ENCODE measurements at places on chromosomes 5 and 9. TPM values are rescaled to one million over a fixed set of nuclear protein-coding genes. Genes with fewer than 3 reads are reported as not detected.

- no peak for DNase-seq
Observed at GRCh38 chr5:137345396-137345795, 153.7 kb downstream of the SPOCK1 start.

GRCh38 chr9:93120846-93121315 is 13.2 kb downstream of the NINJ1 start:
- peak; percentile 15 for DNase-seq

PCA3 gene
- total RNA-seq: not detected

GRCh38 chr5:77103457-77103856 is 16.4 kb upstream of the ZBED3 start:
- DNase-seq: no peak

DNA sequence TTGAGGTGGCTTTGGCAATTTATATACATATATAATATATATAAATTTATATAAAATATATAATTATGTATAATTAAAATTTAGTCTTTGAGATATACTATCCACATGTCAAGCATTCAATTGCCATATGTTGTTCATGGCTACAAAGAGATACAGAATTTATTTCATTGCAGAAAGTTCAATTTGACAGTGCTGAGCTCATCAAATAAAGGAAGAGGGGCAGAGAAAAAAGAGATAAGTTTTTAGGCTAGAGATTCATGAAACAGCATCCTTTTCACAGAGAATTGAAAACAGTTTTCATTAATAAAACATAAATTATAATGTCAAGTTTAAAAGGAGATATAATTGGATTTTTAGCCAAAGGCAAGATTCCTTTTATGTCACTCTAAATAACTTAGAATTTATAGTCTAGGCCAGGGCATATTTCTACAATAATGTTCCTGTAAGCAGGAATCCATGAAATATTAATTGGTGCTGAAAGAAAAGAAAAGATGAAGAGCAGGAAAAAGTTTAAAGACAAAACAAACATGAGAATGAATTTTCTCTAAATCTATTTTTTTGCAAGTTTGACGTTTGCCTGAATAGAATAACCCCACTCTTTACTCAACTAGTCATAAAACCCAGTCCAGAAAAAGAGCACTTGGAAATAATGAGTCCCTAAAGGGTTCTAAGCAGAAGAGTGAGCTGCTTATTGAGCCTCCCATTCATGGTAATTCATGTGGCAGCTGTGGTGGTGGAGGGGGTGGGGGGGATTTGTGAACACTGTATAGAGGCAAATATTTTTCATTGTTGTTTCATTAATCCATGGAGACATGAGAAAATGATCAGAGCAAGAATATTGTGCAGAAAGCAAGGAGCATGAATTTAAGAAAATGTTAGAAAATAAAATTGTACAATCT is 1279.5 kb downstream of the CDH12 start:
- DNase-seq: no peak

PIP5K1B gene
- total RNA-seq: 71.9 TPM

DNA sequence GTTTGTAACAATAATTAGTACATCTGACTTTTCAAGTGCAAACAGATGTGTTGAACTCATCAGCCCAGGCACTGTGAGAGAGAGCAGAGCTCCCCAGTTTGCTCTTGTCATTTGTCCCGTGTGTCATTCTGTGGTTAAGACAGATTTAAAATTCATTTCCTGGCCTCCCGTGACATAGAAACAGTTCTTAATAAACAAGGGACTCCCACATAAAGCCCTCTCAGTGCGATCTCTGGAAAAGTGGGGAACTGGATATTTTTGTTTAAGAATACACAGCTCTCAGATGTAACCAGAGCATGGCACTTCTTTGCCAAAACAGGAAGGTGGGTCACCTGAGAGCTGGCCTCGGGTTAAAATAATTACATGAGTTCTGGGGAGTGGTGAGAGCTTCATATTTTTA is 58.6 kb downstream of the PRKACG start:
- DNase-seq: no peak

GRCh38 chr5:56961746-56962145 is 9.8 kb upstream of the MIER3 start:
- no peak for DNase-seq

SPDL1 gene
- 4.3 TPM for total RNA-seq

GRCh38 chr5:1431021-1431811 is 14.0 kb downstream of the SLC6A3 start:
- DNase-seq: no peak

GRCh38 chr5:173752653-173753052 is 135.5 kb upstream of the CPEB4 start:
- no peak for DNase-seq

KCNV2 gene
- total RNA-seq: not detected

DNA sequence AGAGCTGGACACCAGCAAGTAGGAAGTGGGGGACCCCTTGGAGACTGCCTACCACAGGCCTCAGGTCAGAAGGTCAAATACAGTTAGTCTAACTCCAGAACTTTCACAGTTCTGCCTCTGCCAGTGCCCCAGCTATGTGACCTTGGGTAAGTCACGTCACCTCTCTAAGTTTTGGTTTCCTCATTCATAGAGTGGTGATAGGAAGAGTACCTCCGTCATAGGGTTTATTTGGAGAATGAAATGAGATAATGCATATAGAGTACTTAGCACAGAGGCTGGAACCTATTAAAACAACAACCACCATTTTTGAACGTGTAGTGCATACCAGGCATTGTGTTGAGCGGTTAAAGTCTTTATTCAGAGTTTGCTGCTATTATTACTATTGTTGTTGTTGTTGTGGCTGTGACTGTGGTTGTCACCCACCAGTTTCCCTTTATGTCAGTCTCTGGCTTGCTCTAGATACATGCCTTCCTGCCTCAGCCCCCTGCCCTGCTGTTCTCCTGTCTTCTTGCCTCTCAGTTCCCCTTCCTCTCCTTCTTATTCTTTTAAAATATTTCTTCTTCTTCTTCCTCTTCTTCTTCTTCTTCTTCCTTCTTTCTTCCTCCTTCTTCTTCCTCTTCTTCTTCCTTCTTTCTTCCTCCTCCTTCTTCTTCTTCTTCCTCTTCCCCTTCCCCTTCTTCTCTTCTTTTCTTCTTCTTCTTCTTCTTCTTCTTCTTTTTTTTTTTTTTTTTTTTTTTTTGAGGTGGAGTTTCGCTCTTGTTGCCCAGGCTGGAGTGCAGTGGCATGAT is 67.8 kb downstream of the RALGPS1 start:
- DNase-seq: no peak

DNA sequence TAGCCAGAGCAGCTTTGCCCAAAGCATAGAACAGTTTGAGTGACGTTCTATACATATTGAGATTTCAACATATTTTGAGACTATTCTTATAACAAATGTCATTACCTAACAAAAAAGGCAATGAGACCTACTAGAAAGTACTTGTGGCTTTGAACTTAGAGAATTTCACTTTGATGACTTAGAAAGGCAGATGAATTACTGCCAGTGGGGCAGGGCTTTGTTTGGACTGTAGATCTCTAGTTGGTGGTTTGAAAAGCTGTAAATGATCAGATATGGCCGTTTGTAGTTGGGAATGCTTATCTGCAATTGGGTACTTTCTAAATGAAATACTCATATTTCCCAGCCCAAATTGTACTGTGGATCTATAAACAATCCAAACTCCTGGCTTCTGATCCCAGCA is 28.1 kb downstream of the SOX30 start:
- DNase-seq: no peak

IFNA14 gene
- not detected for total RNA-seq

DNA sequence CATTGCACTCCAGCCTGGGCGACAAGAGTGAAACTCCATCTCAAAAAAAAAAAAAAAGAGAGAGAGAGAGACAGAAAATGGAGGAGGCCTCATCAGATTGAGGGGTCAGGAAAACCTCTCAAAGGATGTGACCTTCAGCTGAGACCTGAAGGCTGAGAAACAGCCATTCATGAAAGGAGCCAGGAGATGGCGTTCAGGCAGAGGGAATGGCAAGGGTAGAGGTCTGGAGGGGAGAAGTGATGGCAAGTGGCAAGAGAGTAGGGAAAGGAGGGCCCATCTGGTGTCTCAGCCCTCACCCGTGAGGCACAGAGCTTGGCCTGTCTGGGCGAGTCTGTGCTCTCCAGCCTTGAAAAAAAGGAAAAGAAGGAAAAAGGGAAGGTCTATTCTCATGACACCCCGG is 17.0 kb downstream of the CAMK2A start:
- no peak for DNase-seq

GRCh38 chr5:127758766-127759283 is 55.6 kb downstream of the CCDC192 start:
- DNase-seq: no peak

HTR1A gene
- not detected for total RNA-seq

CHSY3 gene
- total RNA-seq: 0.85 TPM

ENTREP1 gene
- 22.1 TPM for total RNA-seq

DNA sequence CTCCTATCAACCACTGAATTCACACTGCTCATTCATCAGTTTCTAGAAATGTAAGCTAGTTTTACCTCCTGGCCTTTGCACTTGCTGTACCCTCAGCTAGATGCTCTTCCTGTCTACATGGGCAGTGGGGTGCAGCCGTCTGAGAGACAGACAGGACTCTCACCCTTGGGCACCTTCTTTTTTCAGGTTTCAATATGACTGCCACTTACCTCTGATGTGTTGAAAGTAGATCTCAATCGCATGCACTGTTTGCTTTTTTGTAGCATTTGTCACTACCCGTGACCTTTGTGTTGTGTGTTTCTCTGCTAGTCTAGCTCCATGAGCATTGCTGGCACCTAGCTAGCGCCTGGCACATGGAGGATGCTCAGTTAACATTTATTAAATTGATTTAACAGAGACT is 403.1 kb upstream of the TRPC7 start:
- no peak for DNase-seq

ZNF169 gene
- 1.3 TPM for total RNA-seq

GRCh38 chr5:72377910-72378638 is 57.9 kb downstream of the PTCD2 start:
- DNase-seq: peak; percentile 42

DNA sequence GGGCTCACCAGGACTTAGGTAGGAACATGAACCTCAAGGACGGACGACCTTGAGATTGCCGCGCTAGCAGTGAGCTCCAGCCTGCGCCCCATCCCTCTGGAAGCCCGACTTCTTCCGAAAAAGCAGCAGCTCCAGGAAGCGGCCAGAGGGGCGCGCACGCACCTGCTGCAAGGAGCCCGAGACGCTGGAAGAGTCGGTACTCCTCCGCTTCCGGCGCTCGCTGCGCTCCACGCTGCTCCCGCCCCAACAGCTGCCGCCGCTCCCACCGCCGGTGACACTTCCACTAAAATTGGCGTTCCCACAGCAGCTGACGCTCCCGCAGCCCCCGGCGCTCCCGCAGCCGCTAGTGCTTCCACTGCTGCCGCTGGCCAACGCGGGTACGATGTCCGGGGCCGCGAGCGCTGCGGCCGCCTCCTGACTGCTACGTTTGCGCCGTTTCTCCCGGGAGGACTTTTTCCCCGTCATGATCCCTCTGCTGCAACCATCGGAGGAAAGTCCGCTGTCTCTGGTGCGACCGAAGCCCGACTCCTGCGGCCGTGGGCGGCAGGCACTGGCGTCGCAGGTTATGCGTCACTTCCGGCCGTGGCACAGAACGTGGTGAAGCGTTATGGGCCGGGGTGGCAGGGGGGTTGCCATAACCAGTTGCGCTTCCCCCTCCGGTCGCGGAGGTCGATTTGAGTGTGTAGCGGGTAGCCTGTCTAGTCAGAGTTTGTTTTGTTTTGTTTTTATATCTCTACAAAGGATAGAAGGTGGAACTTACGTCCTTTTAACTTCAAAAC is at the start of gene CAAP1:
CAAP1 (minus strand) TSS at position 552 of the 779 bp plus-strand sequence; CDS start at position 465, 87 bp downstream.
- peak; percentile 95 for DNase-seq

ADAMTS13 gene
- total RNA-seq: 3.1 TPM

PDZD2 gene
- total RNA-seq: 120 TPM

MEF2C gene
- 54.2 TPM for total RNA-seq

SLC36A2 gene
- total RNA-seq: 0.16 TPM

FBXL7 gene
- total RNA-seq: 27.7 TPM

DNA sequence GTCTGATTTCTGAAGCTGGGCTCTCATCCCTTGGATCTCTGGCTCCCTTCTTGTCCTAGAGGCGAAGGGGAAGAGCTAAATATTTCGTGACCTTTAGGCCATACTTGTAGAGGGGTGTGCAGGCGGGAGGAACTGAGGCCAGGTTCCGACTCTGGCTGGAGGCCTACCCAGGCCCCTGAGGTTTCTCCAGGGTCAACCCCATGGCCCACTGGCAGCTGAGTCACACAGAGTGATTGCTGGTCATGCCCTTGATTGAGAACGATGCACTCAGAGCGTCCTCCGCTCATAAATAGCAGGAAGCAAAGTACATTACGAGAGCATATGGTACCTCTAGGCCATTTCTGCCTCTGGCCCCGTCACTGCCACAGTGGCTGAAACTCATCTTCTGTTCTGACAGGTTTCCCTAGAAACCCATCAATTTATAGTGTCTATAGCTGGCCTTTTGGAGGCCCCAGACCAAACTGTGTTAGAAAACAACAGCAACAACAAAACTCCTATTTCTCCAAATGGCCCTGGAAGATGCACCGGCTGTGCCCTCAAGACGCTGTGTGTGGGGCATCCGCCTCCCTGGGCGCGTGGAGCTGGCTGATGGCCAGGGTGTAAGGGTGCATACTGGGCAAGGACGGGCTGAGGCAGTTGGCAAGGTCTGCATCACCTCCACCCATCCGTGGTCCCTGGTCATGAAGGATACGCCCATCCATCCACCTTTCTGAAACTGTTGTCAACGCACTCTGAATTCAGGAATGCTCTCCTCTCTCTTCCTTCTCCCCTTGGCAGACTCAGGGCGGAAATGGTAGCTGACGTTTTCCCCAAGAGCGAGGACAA is 32.9 kb upstream of the FCN1 start:
- DNase-seq: no peak

- DNase-seq: no peak
Observed at GRCh38 chr5:102937894-102938293, 182.0 kb downstream of the GIN1 start.

RGMB gene
- 13.0 TPM for total RNA-seq

- no peak for DNase-seq
Observed at GRCh38 chr9:629146-629545, 212.4 kb upstream of the DMRT1 start.

- no peak for DNase-seq
Observed at GRCh38 chr9:35844628-35845270, 15.7 kb downstream of the TMEM8B start.

- no peak for DNase-seq
Observed at GRCh38 chr5:26024774-26025173, 1013.6 kb downstream of the CDH9 start.

RLN2 gene
- 0.44 TPM for total RNA-seq

DNA sequence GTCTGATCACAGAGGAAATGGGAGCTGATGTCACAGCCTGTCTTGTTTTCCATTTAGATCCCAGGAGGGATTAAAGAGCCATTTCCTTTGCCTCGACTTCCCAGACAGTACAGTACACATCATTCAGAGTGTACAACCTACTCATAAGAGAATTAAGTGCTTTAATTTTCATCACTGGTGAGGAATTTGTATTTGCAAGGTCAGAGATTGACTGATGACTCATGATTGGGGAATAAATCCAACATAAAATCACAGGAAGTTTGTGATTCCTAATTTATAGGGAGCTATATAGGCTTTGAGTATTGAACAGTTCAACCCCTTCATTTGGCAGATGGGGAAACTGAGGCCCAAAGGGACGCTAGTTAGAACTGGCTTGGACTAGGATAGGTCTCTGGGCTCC is 4.1 kb upstream of the TOMM5 start:
- no peak for DNase-seq
